Gastrocnemius medialis (tissue), 4 donors: ENCODE measurements at places on chromosomes 12 and 14. TPM values are rescaled to one million over a fixed set of nuclear protein-coding genes. Genes with fewer than 3 reads are reported as not detected.

DNA sequence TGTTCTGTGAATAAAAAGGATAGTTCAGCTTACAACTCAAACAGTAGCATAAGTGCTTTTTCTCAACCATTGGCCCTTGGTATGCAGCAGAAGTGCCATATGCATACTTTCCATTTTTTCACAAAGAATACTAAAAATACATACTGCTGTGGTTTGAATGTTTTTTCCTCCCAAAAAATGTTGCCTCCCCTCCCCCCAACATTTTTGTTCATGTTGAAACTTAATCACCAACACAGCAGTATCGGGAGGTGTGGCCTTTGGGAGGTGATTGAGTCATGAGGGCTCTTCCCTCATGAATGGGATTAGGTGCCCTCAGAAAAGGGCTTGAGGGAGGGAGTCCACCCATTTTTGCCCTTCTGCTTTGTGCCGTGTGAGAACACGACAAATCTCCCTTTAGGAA lies 198.6 kb downstream of the ESR2 start:
- DNase-seq, result no peak

- no peak for DNase-seq
Measured at GRCh38 chr14:104658325-104658712, 31.1 kb upstream of the INF2 start.

GRCh38 chr14:32013083-32013482 lies 64.0 kb upstream of the ARHGAP5 start:
- no peak for DNase-seq

DNA sequence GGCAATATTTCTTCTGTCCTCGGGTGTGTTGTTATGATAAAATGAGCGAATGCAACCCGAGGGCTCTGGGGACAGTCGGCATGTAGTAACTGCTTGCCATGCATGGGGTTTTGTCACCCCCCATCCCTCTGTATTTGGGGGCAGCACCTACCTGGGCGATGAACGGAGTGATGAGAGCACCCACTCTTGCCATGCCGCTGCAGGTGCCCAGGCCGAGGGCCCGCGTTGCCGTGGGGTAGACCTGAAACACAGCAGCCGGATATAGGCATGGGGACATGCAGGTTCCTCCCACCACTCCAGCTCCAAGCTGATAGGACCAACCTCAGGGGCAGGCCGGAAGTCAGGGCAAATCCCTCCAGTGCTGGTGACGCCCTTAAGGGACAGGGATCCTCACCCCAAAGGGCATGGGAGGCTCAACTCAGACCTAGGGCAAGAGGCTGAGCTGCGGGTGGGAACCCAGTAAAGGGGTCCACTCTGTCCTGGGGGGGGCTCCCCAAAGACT lies 35.8 kb downstream of the DAO start:
- no peak for DNase-seq

- DNase-seq, result no peak
Measured at GRCh38 chr12:109982210-109982609, 14.0 kb downstream of the GIT2 start.

DNA sequence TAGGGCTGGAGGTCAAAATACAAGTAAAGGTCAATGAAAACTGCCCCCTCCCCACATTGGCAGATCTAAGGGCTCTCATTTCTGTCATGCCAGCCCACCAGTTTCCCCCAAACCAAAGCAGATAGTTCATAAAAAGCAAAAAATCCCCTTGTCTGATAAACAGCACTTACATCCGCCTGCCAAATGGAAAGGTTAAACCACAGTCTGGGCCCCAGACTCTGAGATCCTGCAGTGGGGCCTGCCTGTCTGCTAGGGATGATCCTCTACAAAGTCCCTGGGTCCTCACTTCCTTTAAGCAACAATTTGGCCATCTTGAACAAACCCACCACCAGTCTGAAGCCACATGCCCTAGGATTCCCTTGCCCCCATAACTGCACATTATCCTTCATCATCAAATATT lies 9.7 kb upstream of the RPS26 start:
- DNase-seq, result no peak

- DNase-seq, result no peak
Measured at GRCh38 chr12:108133482-108133881, 4.4 kb downstream of the WSCD2 start.

DNA sequence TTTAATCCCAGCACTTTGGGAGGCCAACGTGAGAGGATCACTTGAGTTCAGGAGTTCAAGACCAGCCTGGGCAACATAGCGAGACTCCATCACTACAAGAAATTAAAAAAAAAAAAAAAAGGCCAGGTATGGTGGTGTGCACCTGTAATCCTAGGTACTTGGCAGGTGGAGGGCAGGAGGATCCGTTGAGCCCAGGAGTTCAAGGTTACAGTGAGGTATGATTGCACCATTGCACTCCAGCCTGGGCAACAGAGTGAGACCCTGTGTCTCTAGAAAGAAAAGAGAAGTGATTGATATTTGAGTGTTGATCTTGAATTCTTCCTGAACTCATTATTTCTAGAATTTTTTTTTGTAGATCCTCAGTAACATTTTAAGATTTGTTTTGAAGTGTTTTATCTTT lies 59.4 kb downstream of the ADIPOR2 start:
- no peak for DNase-seq

GRCh38 chr12:95637471-95638155 lies 86.3 kb upstream of the USP44 start:
- DNase-seq, result no peak

DNA sequence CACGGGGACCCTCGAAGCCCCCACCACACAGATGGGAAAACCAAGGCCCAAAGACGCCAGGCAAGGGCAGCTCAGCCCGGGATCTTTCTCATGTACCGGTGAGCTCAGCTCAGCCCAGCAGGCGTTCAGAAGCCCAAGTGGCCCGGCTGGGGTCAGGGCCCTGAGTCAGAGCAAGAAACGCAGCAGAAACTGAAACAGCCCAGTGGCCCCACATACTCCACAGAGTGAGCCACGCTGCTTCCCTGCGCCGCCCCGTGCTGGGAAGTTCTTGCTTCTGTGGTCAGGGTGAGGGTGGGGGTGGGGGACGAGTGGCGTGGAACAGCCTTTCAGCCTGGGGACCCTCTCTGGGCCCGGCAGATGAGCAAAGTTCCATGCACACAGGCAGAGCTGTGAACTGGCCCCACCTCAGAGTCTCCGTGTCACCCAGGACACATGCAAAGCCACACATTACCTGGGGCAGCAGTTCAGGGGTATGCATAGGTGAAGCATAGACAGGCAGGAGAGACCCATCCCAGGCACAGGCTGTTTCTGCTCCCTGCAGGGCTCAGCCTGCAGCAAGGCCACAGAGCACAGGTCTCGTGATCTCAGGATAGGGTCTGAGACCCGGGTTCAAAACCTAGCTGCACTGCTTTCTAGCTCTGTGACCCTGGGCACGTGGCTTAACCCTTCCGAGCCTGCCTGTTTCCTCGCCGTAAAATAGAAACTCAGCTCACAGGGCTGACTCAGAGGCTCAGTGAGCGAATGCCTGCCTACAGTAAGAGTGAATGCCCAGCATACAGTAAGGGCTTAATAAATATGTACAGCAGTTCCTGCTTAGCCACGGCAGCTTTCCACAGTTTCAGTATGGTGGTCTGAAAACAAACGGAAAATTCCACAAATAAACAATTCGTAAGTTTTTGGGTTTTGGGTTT lies 21.6 kb downstream of the NCOR2 start:
- DNase-seq, result no peak

GRCh38 chr14:45364565-45365156 lies 111.7 kb upstream of the MIS18BP1 start:
- DNase-seq, result no peak

DNA sequence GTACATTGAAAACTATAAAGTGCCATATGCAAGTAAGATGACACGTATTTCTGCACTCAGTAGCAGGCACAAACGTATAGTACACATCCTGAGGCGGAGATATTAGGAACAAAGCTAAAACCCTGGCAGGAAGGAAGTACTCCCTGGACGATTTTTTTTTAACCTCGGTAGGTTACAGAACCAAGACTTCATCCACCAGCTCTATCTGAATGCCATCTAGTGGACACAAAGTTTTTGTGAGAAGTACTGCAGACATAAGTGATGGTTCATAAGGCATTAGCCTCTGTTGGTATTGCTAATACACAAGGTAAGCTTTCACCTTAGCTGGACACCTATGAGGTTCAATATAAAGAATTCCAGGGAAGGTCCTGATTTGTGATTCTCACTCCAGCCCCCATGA lies 83.0 kb upstream of the CCDC196 start:
- DNase-seq, result no peak

DNA sequence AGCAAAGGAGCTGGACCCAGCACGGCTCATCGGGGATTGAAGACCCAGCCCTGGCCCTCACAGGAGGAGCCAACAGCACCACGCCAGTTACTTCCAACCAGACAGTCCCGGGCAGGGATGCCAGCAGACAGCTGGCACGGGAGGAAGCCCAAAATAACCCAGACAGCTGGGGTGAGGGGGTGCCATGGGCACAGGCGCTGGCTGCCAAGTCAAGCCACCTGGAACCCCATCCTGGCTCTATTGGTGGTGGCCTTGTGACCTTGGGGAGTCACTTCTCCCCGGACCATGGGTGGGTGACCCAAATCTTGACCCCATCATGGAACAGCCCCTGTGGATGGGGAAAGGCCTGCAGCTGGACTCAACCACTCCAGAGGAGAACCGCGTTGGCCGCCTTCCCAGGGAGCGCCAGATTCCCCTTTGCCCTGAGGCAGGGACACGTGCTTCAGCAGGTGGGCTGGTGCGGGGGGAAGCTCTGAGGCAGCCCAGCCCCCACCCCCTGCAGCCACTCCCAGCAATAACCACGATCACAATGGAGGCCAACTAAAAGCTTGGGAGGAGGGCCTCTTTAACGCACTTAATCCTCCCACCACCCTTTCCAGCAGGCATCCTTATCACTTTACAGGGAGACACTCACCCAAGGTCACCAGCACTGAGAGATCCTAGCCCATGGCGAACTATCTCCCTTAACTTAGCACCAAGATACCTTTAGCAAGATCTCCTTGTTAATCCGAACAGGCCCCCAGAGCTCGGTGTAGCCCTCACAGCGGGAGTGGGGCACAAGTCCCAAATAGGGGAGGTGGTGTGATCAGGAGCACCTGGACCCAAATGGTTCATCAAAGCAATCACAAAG lies 4.7 kb upstream of the RHOF start:
- DNase-seq, result peak; percentile 79

DNA sequence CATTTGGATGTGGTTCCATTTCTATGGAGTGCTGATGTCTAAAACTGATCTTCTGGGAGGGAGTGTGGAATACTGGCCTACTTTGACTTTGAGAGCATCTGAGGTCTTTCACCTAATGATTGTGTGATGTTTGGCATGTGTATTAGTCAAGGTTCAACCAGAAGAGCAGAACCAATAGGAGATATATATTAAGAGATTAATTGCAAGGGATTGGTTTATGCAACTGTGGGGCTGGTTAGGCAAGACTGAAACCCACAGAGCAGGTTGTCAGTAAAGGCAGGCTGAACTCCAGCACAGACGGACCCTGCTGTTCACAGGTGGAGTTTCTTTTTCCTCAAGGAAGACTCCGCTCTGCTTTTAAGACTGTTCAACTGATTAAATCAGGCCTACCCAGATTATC lies 11.6 kb downstream of the BMAL2 start:
- DNase-seq, result no peak

DNA sequence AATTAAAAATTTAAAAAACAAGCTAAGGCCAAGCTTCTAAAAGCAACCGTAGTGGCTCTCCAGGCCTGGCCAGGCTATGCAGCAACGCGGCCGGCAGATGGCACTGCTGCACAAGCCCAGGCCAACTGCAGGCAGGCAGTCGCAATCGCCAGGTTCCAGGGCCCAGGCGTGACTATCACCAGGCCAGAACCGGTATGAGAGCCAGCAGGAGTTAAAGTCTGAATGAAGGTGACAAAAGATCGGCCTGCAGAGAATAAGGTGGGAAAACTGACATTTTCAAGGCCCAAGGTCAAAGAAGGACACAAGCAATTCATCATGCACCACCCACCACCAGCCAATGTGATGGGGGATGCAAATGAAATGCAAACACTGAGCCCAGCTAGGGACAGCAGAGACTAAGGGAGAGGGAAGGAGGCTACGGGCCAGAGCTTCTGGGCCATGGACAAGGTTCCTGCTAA lies 43.6 kb upstream of the ANO2 start:
- DNase-seq, result peak; percentile 22

DNA sequence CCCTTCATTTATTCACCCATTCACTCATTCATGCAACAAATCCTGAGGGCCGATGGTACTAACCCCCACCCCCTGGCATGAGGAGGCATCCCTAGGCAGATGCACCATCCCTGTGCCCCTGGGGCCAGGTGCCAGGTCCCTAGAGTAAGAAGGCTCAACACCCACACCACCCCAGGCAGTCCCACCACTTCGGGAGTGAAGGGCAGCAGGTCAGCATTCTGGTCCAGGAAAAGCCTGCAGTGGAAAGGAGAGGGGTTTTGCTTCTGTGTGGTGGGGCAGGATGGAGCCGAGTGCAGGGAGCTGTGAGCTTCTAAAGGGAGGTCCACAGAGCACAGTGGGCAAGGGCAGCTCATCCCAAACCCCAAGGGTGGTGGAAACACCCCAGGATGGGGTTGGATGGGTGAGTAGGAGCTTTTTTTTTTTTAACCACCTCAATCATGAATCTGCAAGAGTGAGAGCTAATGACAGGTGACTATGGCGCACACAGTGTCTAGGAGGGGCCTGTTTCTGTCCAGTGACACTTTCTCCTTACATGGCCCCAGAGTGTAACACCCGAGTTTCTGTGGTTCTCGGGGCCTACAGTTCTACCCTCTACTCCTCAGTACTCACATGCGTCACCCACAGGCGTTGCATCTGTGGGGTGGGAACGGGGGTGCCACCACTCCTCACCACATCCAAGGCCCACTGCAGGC lies 414.3 kb downstream of the TMEM121 start:
- no peak for DNase-seq

DNA sequence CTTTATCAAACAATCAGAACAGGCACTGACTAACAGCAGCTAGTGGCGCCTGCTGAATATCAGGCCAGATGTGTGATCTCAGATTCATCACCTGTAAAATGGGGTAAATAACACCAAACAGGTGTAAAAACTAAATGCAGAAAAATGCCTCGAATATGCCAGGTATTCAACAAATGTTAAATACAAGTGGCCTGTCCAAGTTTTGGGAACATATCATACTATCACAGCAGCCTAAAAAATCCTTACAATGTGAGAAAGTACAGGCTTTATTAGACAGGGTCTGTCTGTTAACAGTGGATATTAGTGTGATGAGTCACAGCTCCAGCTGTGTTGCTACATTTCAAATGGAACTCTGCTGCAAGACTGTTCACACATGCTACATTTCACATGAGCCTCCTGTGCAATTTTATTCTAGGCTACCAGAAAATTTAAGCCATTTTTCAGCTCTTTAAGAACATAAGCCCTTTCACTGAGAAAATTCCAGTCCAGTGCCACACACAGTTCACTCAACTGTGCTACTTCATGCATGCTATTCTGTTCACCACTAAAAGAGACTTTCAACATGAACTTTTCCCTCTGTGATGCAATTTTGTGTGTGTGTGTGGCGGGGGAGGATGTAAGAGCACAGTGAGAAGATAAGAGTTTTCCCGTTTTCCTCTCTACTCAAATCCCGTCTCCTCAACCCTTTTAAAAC lies 56.7 kb downstream of the MSRB3 start:
- DNase-seq, result peak; percentile 12

KRT6A gene
- not detected for total RNA-seq

KRT79 gene
- total RNA-seq, result not detected

RASAL1 gene
- total RNA-seq, result not detected

NPAS3 gene
- 1.00 TPM for total RNA-seq

FAM181A gene
- total RNA-seq, result not detected

PRKD1 gene
- 1.5 TPM for total RNA-seq

CEBPE gene
- total RNA-seq, result not detected

CELA1 gene
- total RNA-seq, result not detected
